HT1080 (cell line): ENCODE measurements at places on chromosomes 4 and X. TPM values are rescaled to one million over a fixed set of nuclear protein-coding genes. Genes with fewer than 3 reads are reported as not detected.

The SPP1 gene
- 30.6 and 37.1 TPM in 2 replicates for total RNA-seq

The UGT2B15 gene
- not detected in 2 replicates for total RNA-seq

The IQSEC2 gene
- 4.3 and 9.8 TPM in 2 replicates for total RNA-seq

The PASD1 gene
- 63.8 and 65.8 TPM in 2 replicates for total RNA-seq

The CWH43 gene
- not detected in 2 replicates for total RNA-seq

The GRSF1 gene
- 97.5 and 109 TPM in 2 replicates for total RNA-seq

The GPRASP3 gene
- total RNA-seq, result 0.40 and 0.71 TPM in 2 replicates

The GAR1 gene
- total RNA-seq, result 16.5 and 50.4 TPM in 2 replicates

The TMSB15B gene
- 2.5 and 4.3 TPM in 2 replicates for total RNA-seq

The COPS4 gene
- 48.6 and 66.7 TPM in 2 replicates for total RNA-seq

The KCTD8 gene
- 0.23 and 0.64 TPM in 2 replicates for total RNA-seq

The DCK gene
- total RNA-seq, result 23.3 and 30.7 TPM in 2 replicates

The PCSK1N gene
- not detected in 2 replicates for total RNA-seq

The UCP1 gene
- 0.07 TPM in 1 of 2 replicates, not detected in the other for total RNA-seq

The BEX5 gene
- not detected in 2 replicates for total RNA-seq

The ZCCHC18 gene
- total RNA-seq, result 0.94 and 1.2 TPM in 2 replicates
